ENCODE measurements at places on chromosomes 12 and 14. TPM values are rescaled to one million over a fixed set of nuclear protein-coding genes. Genes with fewer than 3 reads are reported as not detected.
A peak's percentile ranks its signal among the peaks of the same experiment; 100 is the strongest.

GRCh38 chr14:22280497-22281316, 308.3 kb downstream of the DAD1 start:
- no peak overlapping the region for H3K4me3 ChIP-seq
- no peaks in the 10 kb centered on the region for H3K36me3 ChIP-seq

GRCh38 chr12:104064031-104064841, at the start of gene HCFC2:
HCFC2 (plus strand) TSS chr12:104064531; CDS start chr12:104064561, 30 bp downstream.
- H3K27me3 ChIP-seq: peaks cover 5% of the 10 kb centered on the region
- peak within 1 kb of the TSS; percentile 77 for H3K27ac ChIP-seq
- H3K4me3 ChIP-seq: peak within 1 kb of the TSS; percentile 98
- peaks cover 3% of the 10 kb centered on the region for H3K36me3 ChIP-seq
- peak; percentile 89 for DNase-seq

The MUCL1 gene
- not detected for total RNA-seq

GRCh38 chr12:121033625-121034349, 5.3 kb downstream of the OASL start:
- no peaks in the 10 kb centered on the region for H3K27me3 ChIP-seq
- peak overlapping the region; percentile 71 for H3K27ac ChIP-seq
- peak; percentile 75 for DNase-seq
- H3K4me3 ChIP-seq: peak overlapping the region; percentile 6
- H3K4me1 ChIP-seq: peaks cover 62% of the 10 kb centered on the region

The BCL11B gene
- 163 TPM for total RNA-seq

The IGFBP6 gene
- total RNA-seq: not detected

GRCh38 chr12:53105712-53106439, 2.6 kb downstream of the SOAT2 start:
- H3K4me3 ChIP-seq: no peak overlapping the region
- H3K4me1 ChIP-seq: peaks cover 32% of the 10 kb centered on the region

DNA sequence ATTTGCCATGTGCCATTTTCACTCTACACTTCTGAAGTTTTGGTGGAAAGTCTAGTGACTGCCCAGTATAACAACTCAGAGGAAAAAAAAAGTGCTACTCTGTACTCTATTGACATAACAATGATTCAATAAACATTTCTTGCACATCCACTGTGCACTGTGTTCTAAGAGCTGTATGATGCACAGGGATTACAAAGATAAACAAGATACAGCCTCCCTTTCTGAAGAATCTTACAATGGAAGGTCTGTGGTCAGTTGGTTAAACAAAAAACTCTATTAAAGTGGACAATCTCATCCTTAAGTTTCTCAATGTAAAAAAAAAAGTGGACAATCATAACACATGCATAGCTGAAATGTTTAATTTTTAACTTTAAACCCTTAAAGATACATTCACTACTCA, 105.7 kb upstream of the RASSF8 start:
- H3K27ac ChIP-seq: no peak overlapping the region
- H3K27me3 ChIP-seq: no peaks in the 10 kb centered on the region
- H3K4me3 ChIP-seq: no peak overlapping the region
- no peaks in the 10 kb centered on the region for H3K36me3 ChIP-seq

The SNRPF gene
- 16.7 TPM for total RNA-seq

GRCh38 chr14:59046746-59047145, 141.7 kb upstream of the DAAM1 start:
- H3K36me3 ChIP-seq: no peaks in the 10 kb centered on the region
- DNase-seq: no peak
- H3K27me3 ChIP-seq: peaks cover 3% of the 10 kb centered on the region
- H3K27ac ChIP-seq: no peak overlapping the region

- peak; percentile 99 for DNase-seq
- H3K4me1 ChIP-seq: peaks cover 51% of the 10 kb centered on the region
- no peaks in the 10 kb centered on the region for H3K27me3 ChIP-seq
- no peaks in the 10 kb centered on the region for H3K36me3 ChIP-seq
These were observed 13.6 kb upstream of the GNG2 start for GRCh38 chr14:51846631-51847488.

Data from CD4-positive, alpha-beta memory T cell (primary cell).